Neural progenitor cell (in vitro differentiated cells): ENCODE measurements at places on chromosomes 1 and 21.

- no peak for DNase-seq
Measured at GRCh38 chr1:66769512-66770229, 17.4 kb downstream of the DYNLT5 start.

- no peak for DNase-seq
Measured at GRCh38 chr1:193525917-193526710, 339.7 kb upstream of the B3GALT2 start.

GRCh38 chr1:87556326-87556725 lies 227.6 kb downstream of the LMO4 start:
- no peak for DNase-seq

- no peak for DNase-seq
Measured at GRCh38 chr1:43861337-43861736, 72.3 kb upstream of the ARTN start.

- DNase-seq = peak; percentile 71
Measured at GRCh38 chr1:20440785-20441200, 45.2 kb downstream of the CAMK2N1 start.

GRCh38 chr1:31505911-31506497 lies 70.3 kb upstream of the TINAGL1 start:
- no peak for DNase-seq

GRCh38 chr1:239826211-239826610 lies 265.5 kb upstream of the FMN2 start:
- no peak for DNase-seq

DNA sequence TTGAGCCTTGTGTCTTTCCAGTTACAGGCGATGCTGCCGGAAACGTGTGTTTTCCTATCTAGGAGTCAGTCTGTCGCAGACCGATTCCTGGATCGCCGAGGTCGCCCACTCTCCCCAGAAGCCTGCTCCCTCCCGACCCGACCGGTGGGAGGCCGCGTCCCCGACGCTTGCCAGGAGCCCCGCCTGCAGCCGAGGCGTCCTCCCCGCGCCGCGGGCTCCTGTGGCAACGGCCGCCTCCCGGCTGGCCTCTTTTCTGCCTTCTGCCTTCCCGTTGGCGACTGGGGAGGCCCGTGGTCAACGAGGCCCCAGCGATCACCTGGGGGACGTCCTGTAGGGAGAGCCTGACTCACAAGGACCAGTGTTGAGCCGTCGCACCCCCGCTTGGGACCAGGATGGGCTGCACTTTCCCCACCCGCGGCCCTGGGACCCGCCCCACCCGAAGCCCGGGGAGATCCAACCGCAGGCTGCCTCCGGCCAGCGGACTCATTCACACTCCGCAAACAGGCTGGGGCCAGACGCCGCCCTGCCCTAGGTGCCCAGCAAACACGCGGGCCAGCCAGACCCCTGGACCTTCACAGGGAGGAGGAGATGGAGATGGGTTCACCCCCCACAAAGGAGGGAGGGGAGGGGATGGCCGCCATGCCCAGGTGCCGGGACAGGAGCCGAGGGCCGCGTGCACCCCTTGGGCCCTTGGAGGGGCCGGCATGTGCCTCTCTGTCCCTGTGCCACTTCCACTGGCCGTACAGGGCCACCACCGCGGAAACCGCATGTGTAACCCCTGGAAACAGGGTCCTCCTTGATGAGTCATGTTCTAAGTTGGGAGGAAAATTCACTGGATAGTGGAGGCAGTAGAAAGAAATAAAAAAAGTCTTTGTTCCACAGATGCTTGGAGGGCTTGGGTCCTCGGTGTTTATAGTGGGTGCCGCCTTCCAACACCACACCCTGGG lies 7.2 kb upstream of the COL6A1 start:
- peak; percentile 70 for DNase-seq

DNA sequence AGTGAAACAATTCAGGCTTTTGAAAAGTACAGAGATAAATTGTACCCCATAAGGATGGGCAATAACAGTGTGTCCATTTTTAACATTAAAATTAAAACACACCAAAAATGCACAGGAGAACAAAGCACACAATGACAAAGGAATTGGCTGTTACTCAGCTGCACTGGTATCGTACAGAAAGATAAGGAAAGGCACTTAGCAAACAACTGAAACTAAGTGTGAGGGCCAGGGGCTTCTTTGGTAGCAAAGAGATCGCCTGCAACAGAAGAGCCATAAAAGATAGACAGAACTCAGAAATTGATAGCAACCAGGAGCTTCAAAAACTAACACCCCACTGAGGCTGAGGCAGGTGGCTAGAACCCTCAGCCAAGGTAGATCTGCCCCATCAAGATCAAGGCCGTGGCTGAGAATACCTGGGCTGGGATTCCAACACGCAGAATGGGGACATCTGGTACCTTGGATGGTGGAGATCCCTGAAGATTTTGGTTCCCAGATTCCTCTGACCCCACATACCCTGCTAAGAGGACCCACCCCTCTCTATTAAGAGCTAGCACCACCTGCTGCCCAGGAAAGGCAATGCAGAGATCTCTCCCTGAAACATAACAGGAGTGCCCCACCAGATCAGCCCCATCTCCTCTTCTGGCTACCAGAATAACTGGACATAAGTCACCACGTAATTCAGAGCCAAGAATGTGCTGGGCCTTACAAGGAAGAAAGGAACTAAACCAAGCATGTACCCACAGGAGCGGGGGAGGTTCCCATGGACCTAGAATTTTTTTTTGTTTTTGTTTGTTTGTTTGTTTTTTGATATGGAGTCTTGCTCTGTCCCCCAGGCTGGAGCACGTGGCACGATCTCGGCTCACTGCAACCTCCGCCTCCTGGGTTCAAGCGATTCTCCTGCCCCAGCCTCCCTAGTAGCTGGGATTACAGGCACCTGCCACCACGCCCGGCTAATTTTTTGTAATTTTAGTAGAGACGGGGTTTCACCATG lies 16.2 kb downstream of the PLEKHO1 start:
- peak; percentile 79 for DNase-seq

- DNase-seq = no peak
Measured at GRCh38 chr1:198118134-198118533, 38.7 kb upstream of the NEK7 start.

- DNase-seq = no peak
Measured at GRCh38 chr1:119004129-119004527, 16.0 kb upstream of the TBX15 start.

- no peak for DNase-seq
Measured at GRCh38 chr1:154770897-154771594, 99.0 kb downstream of the KCNN3 start.

DNA sequence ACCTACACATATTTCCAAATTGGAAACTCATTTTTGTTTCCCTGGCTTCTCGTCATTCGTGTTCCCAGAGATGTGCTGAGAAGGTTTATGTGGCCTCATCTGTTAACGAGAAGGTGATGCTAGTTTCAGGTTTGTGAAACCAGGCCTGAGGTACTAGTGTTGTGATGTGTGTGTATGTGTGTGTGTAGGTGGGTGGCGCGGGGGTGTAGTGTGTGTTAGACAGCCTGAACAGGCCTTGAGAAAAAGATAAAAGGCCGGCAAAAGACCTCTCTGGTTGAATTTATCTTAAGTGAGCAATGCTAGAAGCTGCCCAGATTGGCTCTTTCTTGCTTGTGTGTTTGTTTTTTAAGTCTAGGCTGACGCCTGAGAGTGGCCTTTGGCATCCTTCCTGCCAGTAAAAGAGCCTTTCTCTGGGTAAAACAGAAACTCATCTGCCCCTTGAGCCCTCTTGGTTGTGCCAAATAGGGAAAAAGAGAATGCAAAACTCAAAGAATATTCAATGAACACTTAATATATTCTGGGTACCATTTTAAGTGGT lies 65.8 kb upstream of the HSD17B7 start:
- DNase-seq = no peak
